Activated T-helper 1 cell treated with Interleukin-2 at 50 U/mL for 16 hours (primary cell): ENCODE measurements at places on chromosomes 11 and 22.

DNA sequence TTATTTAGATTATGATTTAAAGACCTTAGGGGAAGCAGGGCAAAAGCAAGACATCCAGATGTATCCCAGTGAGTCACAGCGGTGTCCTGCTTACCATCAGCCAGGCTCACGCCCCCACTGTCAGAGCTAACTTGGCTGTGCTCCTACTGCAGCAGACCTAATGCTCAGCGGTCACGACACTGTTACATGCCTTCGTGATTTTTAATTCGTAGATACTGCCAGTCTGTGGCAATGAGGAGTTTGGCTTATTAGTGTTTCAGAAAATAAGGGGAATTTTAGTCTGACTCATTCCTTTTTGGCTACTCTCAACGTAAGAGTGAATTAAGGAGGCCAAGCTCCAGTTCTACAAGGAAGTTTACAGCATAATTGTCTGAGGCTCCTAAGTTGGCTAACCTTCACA is 22.7 kb downstream of the EFCAB6 start:
- no peak for DNase-seq

DNA sequence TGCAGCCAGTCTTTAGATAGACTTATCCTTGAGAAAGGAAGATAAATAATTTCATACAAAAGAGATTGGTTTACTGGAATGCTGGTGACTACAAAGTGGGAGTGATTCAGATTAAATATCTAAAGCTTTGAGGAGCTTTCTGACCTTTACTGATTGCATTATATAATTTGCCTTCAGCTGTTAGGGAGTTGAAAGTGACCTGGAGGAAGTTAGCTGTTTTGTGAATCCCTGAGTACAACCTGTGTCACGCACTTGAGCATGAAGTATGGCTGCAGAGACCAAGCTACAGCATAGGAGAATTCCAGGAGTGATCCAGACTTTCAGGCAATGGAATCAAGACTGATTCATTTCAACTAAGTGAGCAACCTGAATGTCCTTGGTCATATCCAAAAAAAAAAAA is 1848.3 kb upstream of the RAG2 start:
- no peak for DNase-seq

DNA sequence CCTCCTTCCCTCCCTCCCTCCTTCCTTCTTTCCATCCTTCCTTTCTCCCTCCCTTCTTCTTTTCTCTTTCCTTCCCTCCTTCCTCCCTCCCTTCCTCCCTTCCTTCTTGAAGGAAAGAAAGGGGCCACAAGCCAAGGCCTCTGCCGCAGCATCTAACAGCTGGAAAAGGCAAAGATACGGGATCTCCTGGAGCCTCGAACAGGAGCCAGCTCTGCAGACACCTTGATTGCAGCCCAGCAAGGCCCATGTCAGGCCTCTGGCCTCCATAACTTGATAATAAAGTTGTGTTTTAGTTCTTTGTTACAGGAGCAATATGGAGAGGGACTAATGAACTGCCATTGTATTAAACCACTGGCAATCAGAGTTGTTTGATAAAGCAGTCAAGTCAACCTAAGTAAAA is 348.9 kb upstream of the B3GAT1 start:
- no peak for DNase-seq

DNA sequence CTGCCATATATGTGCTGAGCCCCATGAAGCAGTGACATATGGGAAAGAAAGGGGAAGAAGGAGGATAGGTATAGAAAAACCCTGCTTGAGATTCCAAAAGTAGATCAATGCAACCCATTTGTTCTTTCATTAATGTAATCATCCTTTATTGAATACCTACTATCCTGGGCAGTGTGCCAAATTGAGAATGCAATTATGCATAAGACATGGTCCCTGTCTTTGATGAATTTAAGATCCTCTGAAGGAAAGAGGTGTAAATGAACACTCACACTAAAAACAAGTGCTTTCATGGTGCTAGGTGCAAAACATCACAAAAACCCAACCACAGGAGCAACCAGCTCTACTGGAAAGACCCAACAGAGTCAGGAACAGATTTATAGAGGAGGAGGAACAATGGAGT is 29.7 kb downstream of the FLI1 start:
- no peak for DNase-seq

- no peak for DNase-seq
Observed at GRCh38 chr11:124839128-124839971, 25.9 kb upstream of the ROBO3 start.

GRCh38 chr22:25509374-25509791 is 55.1 kb upstream of the GRK3 start:
- DNase-seq, result no peak

GRCh38 chr22:20089977-20090729 is 10.1 kb downstream of the DGCR8 start:
- DNase-seq, result no peak

DNA sequence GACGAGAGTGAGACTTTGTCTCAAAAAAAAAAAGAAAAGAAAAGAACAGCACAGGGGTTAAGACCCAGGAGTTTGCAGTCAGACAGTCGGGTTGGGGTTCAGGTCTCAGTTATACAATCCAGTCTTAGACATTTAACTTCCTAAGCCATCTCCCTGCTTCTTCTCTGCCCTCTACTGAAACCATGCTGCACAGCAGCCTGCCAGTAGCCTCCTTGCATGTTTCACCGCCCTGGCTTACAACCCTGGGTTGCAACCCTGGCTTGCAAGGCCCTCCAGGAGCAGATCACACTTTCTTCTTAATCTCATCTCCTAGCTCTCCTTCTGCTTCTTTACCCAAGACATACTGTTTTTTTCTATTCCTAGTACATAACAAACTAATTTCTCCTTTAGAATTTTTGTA is 5.9 kb upstream of the B3GAT3 start:
- DNase-seq, result no peak

GRCh38 chr11:101583251-101584128 is at the start of gene TRPC6:
Gene TRPC6, minus strand, starts transcription at chr11:101584007. Its CDS starts 504 bp downstream, at chr11:101583503.
- DNase-seq, result no peak

DNA sequence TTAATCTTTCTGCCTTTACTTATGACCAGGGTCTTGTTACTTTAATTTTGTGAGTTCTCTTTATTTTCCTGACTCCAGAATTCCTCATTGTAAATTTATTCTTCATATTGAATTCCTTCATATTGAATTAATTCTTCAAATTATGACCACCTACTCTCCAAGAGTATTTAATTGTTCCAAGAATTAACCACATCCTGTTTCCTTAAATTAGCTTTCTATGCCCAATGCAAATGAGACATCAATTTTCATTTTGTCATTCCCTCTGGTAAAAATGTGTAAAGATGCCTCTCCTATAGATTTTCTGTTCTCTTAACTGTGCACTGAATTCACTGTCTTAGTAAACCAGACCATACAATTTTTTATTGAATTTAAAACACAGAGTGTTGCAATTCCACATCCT is 211.2 kb upstream of the GRIA4 start:
- DNase-seq, result no peak

DNA sequence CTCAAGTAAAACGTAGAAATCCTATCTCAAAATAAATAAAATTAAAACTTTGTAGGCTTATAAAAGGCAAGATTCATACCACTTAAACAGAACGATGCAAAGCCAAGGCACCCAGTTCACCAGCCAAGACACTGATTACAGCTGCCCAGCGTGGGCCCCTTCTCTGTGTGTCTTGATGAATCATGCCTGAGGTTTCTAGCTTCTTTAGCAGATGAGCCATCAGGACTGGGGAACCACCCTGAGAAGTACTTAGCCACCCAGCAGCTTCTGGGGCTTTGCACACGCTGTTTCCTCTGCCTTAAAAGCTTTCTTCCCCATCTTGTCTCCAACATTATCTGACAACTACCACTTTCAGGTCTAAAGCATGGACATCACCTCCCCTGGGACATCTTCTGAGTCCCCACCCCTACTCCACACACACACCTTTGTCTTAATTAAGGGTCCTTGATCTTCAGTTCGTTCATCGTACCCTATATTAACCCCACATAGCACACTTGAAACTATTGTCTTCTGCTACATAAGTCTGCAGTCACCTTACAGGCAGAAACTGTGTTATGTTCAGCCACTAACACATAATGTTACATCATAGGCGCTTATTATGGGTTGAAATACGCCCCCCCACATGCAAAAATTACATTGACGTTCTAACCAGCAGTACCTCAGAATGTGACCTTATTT is 8.7 kb upstream of the LAYN start:
- DNase-seq, result no peak

GRCh38 chr11:18853086-18853720 is 61.6 kb upstream of the PTPN5 start:
- DNase-seq, result no peak

- no peak for DNase-seq
Observed at GRCh38 chr11:134261626-134262488, 8.5 kb downstream of the ACAD8 start.

- DNase-seq, result no peak
Observed at GRCh38 chr11:87463486-87464102, 425.9 kb downstream of the TMEM135 start.

GRCh38 chr22:43186272-43187170 is at the start of gene TTLL12:
Gene TTLL12, minus strand, starts transcription at chr22:43187134. Its CDS starts 65 bp downstream, at chr22:43187069.
- peak; percentile 58 for DNase-seq

DNA sequence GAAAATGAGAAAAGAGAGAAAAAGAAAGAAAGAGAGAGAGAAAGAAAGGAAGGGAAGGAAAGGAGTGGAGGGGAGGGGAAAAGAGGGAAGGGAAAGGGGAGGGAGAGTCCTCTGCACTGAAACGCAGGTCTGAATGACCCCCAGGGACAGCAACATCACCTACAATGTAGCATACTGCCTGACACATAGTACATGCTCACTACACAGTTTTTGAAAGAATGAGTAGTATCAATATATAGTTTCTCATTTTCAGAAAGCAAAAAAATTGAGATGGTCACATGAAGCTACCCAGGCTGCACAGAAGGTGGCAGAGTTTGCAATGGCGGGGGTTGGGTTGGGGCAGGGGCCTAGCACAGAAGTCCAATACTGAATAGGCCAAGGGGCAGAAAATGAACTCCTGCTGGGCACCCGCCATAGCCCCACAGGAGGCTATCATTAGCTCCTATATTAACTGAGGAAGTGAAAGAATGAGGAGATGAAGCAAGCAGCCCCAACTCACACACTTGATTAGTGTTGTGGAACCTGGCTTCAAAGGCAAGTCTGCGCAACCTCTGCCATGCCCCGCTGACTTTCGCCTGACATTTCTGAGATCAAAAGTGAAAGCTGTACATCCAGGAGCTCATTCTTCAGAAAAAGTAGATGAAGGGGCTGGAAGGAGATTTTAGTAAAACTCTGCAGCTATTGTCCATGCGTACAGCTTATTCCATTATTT is 241.2 kb upstream of the SYN3 start:
- no peak for DNase-seq

DNA sequence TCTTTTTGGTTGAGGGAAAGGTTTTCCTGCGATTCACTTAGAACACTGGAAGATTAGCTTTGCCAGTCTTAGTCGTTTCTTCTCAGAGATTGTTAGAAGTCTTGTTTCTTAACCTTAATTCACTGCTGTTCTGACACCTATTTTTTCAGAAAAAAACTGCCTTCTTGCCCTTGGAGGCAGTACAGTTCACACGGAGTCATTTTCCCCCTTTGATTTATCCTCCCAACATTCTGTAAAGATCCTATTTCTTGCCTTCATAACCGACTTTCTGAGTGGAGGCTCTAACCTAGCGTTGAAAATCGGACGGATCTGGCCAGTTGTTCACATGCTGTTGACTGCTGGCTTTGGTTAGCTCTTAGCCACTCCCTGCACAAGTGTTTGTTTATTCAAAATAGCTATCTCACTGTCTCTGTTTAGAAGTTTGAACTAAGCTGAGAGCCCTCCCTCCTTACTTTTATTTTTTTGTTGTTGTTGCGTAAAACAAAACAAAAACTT is 737 bp downstream of the BCL2L13 start:
- DNase-seq, result no peak

GRCh38 chr11:134410766-134411165 is 1.3 kb downstream of the B3GAT1 start:
- no peak for DNase-seq

- DNase-seq, result no peak
Observed at GRCh38 chr11:92061456-92062062, 163.1 kb upstream of the FAT3 start.

- no peak for DNase-seq
Observed at GRCh38 chr11:32113200-32113919, 22.5 kb downstream of the RCN1 start.

DNA sequence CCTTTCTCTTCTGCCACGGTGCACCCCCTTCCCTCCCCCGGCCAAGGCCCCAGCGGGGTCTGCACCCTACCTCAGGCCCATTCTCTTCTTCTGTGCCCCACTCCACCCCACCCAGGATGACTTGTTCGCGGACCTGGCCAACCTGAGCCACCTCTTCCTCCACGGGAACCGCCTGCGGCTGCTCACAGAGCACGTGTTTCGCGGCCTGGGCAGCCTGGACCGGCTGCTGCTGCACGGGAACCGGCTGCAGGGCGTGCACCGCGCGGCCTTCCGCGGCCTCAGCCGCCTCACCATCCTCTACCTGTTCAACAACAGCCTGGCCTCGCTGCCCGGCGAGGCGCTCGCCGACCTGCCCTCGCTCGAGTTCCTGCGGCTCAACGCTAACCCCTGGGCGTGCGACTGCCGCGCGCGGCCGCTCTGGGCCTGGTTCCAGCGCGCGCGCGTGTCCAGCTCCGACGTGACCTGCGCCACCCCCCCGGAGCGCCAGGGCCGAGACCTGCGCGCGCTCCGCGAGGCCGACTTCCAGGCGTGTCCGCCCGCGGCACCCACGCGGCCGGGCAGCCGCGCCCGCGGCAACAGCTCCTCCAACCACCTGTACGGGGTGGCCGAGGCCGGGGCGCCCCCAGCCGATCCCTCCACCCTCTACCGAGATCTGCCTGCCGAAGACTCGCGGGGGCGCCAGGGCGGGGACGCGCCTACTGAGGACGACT is 15.9 kb downstream of the RTN4RL2 start:
- no peak for DNase-seq

DNA sequence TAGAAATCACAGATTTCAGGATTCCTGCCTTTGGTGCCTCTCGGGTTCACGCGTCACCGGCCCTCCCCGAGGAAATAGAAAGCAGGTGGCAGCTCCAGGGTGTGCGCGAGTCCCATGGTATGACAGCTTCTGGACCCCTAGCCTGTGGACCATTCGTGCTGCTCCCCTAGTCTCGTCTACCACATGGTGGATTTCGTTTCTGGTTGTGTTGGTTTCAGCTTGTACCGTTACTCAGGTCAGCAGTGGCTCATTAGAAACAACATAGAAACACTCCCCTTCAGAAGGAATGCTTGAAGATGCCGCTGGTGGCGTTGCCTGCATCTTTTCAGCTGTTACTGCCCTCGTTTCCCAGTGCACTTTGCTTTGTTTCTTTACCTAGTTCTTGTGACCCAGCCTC is 700 bp downstream of the TTC17 start:
- DNase-seq, result no peak

DNA sequence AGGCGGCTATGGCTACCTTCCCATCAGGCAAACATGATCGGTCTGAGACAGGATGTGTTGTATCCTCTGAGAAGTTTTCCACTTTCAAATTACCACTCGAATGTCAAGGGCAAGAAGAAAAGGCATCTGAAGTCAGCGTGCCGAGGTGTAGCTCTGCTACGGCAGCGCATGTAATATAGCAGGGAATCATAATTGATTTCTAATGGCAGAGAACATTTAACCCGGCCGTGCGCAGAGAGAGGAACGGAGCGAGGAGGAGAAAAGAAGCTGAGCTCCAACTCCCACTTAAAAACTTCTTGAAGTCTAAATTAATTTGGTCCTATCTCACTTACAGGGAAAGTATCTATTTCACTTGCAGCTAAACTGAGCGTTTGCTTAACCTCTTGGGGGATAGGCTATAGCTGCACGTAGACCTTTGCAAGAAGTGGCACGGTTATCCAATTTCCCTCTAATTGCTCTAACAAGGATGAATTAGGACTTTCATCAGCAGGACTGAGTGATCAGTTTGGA is 137.3 kb upstream of the KIRREL3 start:
- no peak for DNase-seq
